ENCODE measurements at places on chromosomes 6 and 20.

- no peak for DNase-seq
These were observed 208.7 kb downstream of the COL9A1 start for GRCh38 chr6:70094156-70094555.

DNA sequence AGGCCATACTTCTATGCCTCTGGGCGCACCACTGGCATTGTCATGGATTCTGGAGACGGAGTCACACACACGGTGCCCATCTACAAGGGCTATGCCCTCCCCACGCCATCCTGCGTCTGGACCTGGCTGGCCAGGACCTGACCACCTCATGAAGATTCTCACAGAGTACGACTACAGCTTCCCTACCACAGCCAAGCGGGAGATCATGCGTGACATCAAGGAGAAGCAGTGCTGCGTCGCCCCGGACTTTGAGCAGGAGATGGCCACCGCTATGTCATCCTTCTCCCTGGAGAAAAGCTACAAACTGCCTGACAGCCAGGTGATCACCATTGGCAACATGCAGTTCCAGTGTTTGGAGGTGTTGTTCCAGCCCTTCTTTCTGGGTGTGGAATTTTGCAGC, 23.8 kb downstream of the TMEM74B start:
- no peak for DNase-seq

DNA sequence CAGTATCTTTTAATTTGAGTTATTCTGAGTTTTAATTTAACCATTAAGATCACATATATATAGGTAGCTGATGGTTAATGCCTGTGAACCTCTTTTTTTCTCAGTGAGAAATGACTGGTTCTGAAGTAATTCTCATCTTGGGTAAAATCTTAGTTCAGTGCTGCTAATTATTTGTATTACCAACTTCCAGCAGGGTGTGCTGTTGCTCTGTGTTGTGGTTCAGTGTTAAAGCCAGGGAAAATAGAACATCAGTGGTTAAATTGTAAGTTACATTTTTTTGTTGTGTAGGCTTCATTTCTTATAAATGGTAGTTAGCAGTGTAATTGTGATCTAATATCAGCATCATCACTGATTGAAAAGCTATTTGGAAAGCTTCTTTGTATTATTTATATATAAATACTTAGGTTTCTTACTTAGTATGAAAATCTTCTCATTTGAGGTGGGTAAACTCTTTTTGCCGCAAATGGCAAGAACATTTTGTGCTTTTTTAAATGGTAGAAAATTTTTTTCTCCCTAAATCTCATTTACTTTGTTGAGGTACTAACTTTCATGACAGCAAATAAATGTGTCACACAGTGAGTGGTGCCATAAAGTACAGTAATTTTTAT, 43.7 kb downstream of the CDC5L start:
- peak; percentile 55 for DNase-seq

DNA sequence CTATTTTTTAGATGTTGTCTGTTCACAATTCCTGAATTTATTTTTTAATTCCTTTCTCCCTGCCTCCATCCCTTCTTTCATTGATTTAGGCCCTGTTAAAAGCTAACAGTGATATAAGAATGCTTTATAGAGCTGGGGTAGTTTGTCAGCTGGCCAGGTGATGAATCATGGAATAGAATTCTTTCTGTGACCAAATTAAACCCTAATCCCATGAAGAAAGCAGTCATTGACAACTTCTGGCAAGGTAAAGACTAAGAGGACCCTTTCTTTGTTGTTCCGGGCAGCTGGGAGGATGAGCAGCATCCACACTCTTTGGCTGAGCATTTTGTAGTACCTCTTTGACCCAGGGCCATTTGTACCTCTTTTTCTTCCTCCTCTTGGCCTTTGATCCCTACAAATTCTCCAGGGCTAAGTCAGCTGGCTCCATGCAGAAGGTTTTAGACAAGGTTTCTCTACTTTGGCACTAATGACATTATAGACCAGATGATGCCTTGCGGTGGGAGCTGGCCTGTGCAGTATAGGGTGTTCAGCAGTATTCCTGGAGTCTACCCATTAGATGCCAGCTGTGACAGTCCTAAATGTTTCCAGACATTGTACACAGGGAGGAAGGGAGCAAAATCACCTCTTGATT, 102.9 kb downstream of the SLX4IP start:
- no peak for DNase-seq

GRCh38 chr6:143180826-143181225, 120.1 kb downstream of the AIG1 start:
- no peak for DNase-seq

DNA sequence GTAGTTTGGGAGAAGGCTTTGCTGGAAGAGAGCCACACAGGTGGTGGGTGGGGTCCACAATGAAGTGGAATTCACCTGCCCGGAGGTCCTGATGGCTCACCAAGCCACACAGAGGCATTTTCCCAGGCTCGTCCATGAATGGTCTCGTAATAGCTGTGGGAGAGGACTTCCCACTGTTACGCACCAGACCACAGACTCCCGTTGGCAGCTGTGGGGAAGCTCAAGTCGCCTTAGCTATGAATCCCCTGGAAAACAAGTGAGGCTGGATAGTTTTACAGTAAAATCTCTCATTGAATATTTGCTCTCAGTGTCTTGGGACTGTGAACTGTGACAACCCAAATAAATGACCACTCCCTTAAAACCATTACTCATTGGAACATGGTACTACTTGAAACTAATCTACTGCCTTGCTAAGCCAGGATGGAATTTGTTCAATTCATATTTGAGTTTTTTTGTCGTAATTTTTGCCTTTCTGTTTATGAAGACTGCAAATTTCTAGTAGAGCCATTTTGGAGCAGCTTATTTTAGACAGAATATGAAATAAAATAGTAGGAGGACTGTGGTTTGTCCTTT, 79.4 kb downstream of the JAG1 start:
- no peak for DNase-seq
